ENCODE measurements at places on chromosomes 11 and 22.

DNA sequence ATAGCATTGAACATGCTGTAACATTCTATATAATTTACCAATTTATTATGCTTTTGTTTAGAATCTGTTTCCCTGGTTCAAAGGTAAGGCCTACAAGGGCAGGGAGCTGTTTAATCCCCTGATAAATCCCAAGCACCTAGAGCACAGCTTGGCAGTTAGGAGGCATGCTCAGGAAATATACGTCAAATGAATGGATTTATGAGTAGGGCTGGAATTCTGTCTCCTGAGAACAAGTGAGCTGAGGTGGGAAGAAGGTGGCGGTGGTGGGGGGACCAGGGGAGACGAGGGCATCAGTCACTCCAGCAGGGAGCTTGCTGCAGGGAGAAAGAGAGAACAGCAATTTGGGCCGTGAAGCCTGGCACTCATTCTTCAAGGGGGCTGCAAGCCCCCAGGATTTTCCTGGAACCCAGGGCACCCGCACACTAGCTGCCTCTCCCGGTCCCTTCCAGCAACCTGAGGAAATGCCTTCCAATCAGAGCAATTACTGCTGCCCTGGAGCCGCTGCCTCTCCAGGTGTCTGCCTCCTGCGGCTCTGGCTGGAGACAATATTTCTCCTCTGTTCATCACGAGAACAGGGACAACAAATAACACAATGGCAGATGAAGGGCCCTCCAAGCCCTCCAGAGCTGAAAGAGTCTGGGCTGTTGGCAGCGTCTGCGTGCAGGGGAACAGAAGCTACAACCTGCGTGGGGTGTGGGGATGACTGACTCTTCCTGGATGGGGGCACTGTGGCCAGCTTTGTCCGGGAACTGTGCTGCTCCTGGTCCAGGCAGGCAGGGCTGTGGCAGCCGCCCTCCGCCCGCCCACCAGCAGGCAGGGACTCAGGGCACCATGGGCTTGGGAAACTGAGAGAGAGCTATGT is 233.4 kb downstream of the ST3GAL4 start:
- DNase-seq = no peak

DNA sequence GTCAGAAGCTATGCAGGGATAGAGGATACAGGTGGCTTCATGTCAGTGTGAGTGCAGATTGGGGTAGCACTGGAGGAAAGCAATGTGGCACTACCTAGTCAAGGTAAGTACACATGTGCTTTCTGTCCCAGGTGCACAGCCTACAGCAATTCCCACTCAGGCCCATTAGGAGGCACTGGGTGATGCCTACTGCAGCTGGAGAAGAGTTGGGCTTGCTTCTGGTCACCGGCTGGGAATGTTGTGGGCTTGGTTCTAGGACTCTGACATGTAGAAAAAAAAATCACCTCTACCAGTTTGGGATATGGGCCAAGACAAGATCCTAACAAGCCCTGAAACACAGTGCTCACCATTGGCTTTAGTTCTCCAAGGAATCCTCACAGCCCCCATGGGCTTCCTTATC is 69.7 kb downstream of the TENM4 start:
- no peak for DNase-seq

DNA sequence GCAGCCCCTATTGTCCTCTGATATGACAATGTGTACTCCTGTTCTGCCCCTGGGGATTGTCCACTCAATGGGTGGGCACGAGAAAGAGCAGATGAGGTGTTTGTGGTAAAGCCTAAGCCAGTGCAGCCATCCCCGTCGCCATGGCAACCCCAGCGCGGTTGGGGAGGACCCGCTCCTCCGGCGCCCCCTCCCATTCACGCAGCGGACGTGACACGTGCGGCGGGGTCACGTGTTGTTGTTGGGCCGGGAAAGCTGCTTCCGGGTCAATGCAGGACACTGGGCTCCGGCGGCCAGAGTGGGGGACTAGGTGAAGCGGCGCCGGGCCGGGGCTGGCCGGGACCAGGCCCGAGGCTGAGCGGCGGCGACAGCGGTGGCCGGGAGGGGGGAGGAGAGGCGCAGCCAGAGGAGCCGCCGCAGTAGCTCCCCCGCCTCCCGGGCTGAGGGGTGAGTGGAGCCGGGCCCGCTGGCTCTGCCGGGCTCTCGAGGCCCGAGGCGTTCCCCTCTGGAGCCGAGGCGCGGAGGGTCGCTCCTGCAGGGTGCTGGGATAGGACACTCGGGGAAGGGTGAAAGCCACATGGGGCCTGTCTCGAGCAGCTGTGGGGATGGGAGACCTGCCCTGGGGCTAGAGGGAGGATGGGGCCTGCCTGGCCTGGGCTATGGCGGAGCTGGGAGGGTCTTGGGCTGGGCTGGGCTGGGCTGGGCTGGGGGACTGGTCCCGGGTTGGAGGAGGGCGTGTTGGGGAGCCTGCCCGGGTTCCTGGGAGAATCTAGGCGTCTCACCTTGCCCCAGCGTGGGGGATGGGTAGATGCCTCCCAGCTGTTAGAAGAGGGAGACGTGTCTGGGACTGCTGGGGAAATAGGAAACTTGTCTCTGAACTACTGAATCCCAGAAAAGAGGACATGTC is at the start of gene TBCEL:
TBCEL (plus strand) TSS at position 255 of the 904 bp plus-strand sequence. CDS start 21,589 bp downstream, outside the sequence.
- no peak for DNase-seq

- no peak for DNase-seq
Measured at GRCh38 chr11:32029721-32030120, 61.2 kb upstream of the RCN1 start.

- no peak for DNase-seq
Measured at GRCh38 chr11:40170078-40170477, 1289.4 kb downstream of the LRRC4C start.

DNA sequence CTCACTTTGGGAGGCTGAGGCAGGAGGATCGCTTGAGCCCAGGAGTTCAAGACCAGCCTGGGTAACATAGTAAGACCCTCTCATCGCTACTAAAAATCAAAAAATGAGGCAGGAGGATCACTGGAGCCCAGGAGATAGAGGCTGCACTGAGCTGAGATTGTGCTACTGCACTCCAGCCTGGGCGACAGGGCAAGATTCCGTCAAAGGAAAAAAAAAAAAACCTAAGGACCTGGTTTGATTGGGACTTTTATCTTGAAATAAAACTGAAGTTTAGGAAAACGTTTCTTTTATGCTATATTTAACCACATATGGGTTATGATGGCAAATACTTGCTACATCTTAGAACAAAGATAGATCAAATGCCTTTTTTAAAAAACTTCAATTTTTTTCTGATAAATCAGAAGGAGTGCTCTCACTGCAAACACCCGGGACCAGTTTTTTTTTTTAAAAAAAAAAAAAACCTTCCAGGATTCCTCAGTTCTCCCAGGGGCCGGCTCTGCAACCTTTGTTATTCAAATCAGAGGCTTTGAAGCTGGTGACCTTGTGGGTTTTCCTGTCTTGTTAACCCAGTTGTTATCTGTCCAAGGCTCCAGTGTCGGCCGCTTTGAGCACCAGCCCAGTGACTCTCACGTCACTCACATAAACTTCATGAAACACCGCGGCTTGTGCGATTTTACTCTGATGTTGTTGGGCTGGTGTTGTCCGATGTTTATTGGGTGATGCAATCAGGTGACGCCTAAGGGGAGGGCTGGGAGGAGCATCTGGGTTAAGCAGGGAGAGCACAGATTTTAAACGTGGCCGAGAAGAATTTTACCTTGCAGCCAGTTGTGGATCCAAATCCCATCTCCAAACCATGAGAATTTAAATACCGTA is 24.7 kb upstream of the SLC22A12 start:
- DNase-seq = peak; percentile 72

- no peak for DNase-seq
Measured at GRCh38 chr22:50467341-50467740, 7.5 kb downstream of the SBF1 start.

GRCh38 chr11:94326947-94327346 is 22.6 kb downstream of the IZUMO1R start:
- DNase-seq = no peak

DNA sequence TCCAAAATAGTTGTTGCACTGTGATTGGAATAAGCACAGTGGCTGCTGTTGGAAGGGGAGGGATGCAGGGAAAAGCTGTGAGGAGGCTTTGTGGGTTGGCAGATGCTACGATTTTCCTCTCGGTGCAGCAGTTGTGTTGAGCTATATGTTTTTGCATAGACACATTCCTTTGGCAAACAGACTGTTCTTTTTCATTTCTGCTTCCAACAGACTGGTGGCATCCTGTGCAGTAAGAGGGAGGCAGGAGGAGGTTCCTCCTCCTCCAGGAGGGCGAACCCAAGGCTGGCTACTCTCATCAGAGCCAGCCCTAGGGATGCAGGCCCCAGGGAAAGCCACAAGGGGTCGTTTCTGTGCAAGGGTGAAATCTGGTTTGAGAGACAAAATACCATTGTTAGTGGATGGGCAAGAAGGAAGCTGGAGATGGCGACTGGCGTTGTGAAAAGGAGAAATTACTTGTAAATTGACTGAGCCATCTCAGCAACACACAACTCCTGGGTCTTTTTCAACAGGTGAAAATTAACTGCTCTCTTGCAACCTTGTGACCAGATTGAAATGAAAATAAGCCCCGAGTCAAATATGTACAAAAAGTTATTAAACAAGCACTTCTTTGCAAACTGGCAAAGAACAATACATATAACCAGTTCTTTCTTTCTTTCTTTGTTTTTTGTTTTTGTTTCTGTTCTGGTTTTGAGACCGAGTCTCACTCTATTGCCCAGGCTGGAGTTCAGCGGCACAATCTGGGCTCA is 26.5 kb upstream of the UBASH3B start:
- no peak for DNase-seq

GRCh38 chr11:57536947-57537619 is at the start of gene SMTNL1:
SMTNL1 (plus strand) TSS chr11:57537595; CDS start chr11:57542643, 5,048 bp downstream.
- DNase-seq = no peak

GRCh38 chr11:64870893-64871466 is 7.4 kb downstream of the EHD1 start:
- DNase-seq = no peak

DNA sequence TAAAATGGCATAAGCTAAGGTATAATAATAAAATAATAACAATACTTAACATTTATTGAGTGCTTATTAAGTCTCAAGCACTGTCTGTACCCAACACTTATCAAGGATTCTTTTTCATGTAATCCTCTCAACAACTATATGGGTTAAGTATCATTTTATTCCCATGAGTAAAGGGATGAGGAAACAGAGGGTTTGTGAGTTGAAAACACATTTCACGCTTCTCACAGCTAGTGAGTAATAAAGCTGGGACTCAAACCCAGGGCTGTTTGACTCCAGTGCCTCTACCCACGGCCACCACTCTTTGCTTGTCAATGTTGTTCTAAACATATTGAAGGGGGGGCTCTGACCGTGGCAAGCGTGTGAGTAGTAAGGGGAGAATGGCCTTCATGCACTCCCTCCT is 8.7 kb downstream of the CD3E start:
- no peak for DNase-seq

- no peak for DNase-seq
Measured at GRCh38 chr22:46843821-46844255, 81.4 kb downstream of the TBC1D22A start.

- DNase-seq = no peak
Measured at GRCh38 chr11:11152877-11153276, 200.2 kb downstream of the CSNK2A3 start.

- no peak for DNase-seq
Measured at GRCh38 chr22:17871726-17872458, 97.6 kb upstream of the BID start.

DNA sequence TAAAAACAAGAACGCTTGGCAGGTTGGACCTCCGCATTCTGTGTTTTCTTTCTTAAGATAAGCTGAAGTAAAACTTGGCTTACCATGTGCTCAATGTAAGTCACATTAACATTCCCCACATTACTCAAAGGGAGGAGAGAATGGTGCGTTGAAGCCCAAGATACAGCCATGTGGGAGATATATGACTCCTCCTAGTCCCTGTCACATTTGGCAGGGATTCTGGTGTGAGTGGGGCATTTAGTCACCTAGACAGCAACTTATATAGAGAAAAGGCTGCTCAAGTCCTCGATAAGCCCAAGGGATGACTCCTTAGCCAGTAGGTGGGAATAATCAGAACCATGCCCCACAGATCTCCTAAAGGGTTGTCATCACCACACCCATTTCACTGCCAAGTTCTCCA is 4.6 kb downstream of the PRSS23 start:
- no peak for DNase-seq

GRCh38 chr11:68584991-68585524 is 99.3 kb upstream of the GAL start:
- DNase-seq = no peak

GRCh38 chr11:223026-223789 is 12.9 kb downstream of the SIRT3 start:
- no peak for DNase-seq

GRCh38 chr11:27795955-27796861 is 96.0 kb upstream of the BDNF start:
- DNase-seq = no peak

DNA sequence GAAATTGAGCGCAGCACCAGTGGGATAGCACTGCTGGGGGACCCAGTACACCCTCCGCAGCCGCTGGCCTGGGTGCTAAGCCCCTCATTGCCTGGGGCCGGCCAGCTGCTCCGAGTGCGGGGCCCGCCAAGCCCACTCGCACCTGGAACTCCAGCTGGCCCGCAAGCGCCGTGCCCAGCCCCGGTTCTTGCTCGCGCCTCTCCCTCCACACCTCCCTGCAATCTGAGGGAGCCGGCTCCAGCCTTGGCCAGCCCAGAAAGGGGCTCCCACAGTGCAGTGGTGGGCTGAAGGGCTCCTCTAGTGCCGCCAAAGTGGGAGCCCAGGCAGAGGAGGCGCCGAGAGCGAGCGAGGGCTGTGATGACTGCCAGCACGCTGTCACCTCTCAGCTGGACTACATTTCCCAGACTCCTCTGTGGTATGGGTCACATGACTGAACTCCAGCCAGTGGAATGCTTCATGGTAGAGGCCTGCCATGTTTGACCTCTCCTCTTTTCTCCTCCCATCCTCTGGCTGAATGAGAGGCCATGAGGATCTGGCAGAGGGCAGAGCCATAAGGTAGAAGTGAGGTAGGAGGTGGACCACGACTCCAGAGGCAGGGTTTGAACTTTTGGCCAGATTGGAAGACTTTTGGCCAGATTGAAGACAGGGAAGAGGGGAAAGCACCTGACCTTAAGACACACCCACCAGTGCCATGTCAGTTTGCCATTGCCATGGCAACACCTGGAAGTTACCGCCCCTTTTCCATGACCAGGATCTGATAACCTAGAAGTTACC is 6.2 kb downstream of the MRGPRD start:
- no peak for DNase-seq

GRCh38 chr11:8204025-8204424 is 35.2 kb upstream of the RIC3 start:
- no peak for DNase-seq

DNA sequence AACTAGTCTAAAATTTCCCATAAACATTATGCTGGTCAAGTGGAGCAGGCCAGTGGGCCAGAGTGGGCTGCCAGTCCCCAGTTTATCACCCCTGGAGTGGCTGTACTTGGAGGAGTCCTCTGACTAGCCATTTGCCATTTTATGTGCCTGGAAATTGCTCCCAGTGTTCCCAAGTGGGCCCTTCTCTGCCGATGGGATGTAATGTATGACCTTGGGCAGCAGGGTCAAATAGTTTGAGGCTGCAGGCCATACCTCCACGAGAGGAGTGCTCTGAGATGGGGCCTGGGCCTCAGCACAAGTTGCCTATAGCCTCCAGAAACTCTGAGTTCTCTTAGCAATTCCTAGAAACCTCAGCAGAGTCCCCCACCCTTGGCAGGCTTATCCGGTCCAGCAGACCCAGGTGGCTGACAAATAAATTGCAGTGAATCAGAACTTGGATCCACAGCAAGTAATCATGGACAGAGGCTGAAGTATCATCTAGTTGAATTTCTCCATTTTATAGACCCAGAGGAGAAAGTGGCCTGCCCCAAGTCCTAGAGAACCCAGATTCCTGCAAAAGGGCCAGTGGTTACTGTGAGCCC is 17.8 kb upstream of the PATZ1 start:
- no peak for DNase-seq

- DNase-seq = no peak
Measured at GRCh38 chr22:48889209-48889830, 938.4 kb downstream of the BRD1 start.
